ENCODE measurements at places on chromosomes 2 and 18. TPM values are rescaled to one million over a fixed set of nuclear protein-coding genes. Genes with fewer than 3 reads are reported as not detected.

GRCh38 chr18:12092398-12093229 lies 1.0 kb upstream of the ANKRD62 start:
- no peaks in the 10 kb centered on the region for H3K4me1 ChIP-seq
- no peak overlapping the region for H3K27ac ChIP-seq
- H3K27me3 ChIP-seq: no peaks in the 10 kb centered on the region
- H3K4me3 ChIP-seq: no peak overlapping the region
- peak; percentile 21 for DNase-seq

GRCh38 chr2:79100285-79100684 lies 12.5 kb upstream of the REG1B start:
- DNase-seq: no peak
- no peaks in the 10 kb centered on the region for H3K4me1 ChIP-seq
- no peaks in the 10 kb centered on the region for H3K27me3 ChIP-seq
- no peak overlapping the region for H3K4me3 ChIP-seq
- no peak overlapping the region for H3K27ac ChIP-seq

The MDH1B gene
- 1.1 TPM for total RNA-seq

The NCKAP5 gene
- total RNA-seq: 4.6 TPM

The PRKAG3 gene
- total RNA-seq: not detected

The ADRA2B gene
- 2.0 TPM for total RNA-seq

GRCh38 chr2:122651236-122651635 lies 895.8 kb downstream of the TSN start:
- H3K4me1 ChIP-seq: no peaks in the 10 kb centered on the region
- DNase-seq: no peak
- H3K27ac ChIP-seq: no peak overlapping the region
- H3K27me3 ChIP-seq: no peaks in the 10 kb centered on the region

- H3K4me1 ChIP-seq: no peaks in the 10 kb centered on the region
- no peaks in the 10 kb centered on the region for H3K36me3 ChIP-seq
- no peak overlapping the region for H3K4me3 ChIP-seq
Measured at GRCh38 chr18:57970356-57971095, 73.5 kb upstream of the NEDD4L start.

DNA sequence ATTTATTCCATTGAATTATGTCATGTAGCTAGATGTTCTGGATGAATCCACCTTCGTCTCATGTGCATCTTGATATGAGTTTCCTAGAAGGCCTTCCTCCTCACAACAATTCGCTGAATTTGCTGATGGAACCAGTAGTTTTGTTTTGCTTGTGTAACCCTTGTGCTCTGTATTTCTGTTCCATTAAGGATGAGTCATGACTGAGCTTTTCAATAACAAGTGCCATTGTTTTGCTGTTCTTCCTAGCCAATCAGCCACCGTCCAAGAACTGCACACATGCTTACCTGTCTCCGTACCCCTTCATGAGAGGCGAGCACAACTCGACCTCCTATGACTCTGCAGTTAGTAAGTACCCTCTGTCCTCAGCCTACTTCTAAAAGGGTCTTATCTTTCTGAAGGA lies 2.3 kb downstream of the TMEM182 start:
- no peak for DNase-seq
- no peaks in the 10 kb centered on the region for H3K27me3 ChIP-seq
- peak overlapping the region; percentile 39 for H3K4me3 ChIP-seq
- peaks cover 7% of the 10 kb centered on the region for H3K4me1 ChIP-seq
- peak overlapping the region; percentile 76 for H3K27ac ChIP-seq

- H3K4me1 ChIP-seq: peaks cover 32% of the 10 kb centered on the region
- no peak overlapping the region for H3K4me3 ChIP-seq
- no peak overlapping the region for H3K27ac ChIP-seq
- no peak for DNase-seq
- H3K36me3 ChIP-seq: peaks cover 30% of the 10 kb centered on the region
Measured at GRCh38 chr2:239155806-239156480, 244.9 kb downstream of the HDAC4 start.

DNA sequence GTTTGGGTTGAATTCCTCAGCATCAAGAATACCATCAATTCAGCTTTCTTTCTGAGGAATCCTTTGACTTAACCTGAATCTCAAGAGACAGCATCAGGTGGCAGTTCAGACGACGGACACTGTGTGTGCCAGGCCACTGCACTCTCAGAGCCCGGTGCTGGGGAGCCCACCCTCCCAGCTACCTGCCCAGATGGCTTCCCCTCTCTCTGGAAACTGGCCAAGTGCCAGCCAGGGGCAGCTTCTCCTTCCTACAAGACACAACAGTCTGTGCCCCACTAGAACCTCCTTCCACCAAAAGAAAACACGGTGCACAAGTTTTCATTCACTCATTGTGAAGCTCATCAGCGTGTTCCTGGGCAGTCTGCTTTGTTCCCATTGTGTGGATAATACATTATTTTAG lies 28.5 kb downstream of the MAL start:
- H3K4me1 ChIP-seq: no peaks in the 10 kb centered on the region
- no peak for DNase-seq
- no peaks in the 10 kb centered on the region for H3K36me3 ChIP-seq
- H3K27ac ChIP-seq: no peak overlapping the region
- H3K4me3 ChIP-seq: no peak overlapping the region

The CFAP53 gene
- 0.16 TPM for total RNA-seq

The FOXI3 gene
- not detected for total RNA-seq

DNA sequence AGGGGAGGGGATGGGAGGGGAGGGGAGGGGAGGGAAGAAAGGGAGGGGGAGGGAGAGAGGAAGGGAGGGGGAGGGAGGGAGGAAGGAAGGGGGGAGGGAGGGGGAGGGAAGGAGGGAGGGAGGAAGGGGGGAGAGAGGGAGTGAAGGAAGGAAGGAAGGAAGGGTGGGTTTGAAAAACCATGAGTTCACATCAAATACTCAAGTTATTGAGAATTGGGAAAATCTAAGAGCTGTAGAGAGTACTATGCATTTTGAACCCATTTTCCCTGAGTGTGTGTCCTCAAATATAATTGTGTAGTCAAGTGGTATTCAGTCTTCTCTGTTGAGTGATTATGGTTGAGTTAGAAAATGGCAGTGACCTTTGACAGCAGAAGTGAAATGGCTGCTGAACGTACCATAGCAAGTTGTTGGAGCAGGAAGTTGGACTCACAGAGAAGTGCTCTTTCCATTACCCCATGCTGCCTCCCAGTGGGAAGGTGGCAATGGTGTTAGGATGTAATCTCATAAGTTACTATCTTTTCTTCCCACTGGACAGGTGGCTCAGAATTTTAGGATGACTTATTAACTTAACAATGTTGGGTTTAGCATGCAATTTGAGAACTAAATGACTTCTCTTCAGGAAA lies 214.6 kb downstream of the SETBP1 start:
- no peak overlapping the region for H3K27ac ChIP-seq
- no peak overlapping the region for H3K4me3 ChIP-seq
- H3K27me3 ChIP-seq: no peaks in the 10 kb centered on the region
- peak; percentile 18 for DNase-seq

The ACSL3 gene
- total RNA-seq: 51.2 TPM

DNA sequence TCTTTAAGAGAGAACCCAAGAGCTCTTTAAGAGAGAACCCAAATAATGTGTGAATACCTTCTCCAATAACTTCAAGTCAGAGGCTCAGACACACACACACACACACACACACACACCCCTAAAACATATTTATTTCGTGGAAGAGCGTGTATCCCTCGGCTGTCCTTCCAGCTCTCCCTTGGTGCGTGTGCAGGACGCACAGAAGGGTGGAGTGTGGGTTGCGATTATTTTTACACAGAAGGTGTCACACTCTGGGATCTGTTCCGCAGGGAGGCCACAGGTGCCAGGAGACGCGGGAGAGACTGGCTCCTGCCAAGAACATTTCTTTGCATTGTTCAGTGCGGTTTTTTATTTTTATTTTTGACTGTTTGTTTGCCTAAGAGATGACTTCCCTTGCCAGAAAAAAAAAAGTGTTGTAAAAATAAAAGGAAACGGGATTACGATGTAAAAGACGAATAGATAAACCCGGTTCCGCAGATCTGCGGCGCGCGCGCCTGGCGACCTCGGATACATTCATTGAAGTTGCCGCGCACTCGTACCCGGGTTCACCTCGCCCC lies 47.3 kb upstream of the ATP6V1B1 start:
- H3K27me3 ChIP-seq: peaks cover 17% of the 10 kb centered on the region
- no peaks in the 10 kb centered on the region for H3K36me3 ChIP-seq
- H3K27ac ChIP-seq: no peak overlapping the region
- peak overlapping the region; percentile 38 for H3K4me3 ChIP-seq

The CRYGD gene
- total RNA-seq: not detected

The EFHD1 gene
- total RNA-seq: 20.8 TPM

The BUB1 gene
- total RNA-seq: 0.12 TPM

DNA sequence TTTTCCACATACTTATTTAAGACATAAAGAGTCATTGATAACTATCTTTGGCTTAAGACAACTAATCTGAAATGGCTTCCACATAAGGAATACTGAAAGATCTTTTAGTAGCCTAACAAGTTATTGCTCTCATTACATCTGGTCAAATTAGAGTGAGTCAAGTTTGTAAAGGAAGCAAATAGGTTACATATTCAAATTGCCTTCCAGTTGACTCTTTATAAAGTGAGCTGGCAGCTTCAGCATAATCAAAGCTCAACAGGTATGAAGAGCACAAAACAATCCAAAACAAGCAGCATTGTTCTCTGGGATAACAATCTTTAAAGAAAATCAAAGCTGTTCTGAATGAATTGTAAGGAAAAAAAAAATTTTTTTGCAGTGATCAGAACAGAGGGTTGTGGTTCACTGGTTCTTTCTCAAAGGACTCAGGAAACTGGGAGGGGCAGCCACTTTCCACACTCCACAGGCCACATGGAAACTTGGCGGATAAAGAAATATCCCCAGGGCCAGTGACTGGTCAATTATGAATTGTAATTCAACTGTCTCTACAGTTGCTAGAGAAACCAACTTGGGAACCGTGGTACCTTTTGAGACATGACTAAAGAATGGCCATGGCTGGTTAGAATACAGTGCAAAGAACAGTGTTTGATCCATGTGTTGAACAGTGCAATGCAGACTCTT lies 369.3 kb upstream of the KCNH7 start:
- H3K4me1 ChIP-seq: no peaks in the 10 kb centered on the region
- no peaks in the 10 kb centered on the region for H3K36me3 ChIP-seq
- no peaks in the 10 kb centered on the region for H3K27me3 ChIP-seq
- DNase-seq: no peak
- no peak overlapping the region for H3K4me3 ChIP-seq

- no peak overlapping the region for H3K4me3 ChIP-seq
- H3K27me3 ChIP-seq: no peaks in the 10 kb centered on the region
- DNase-seq: peak; percentile 75
- peaks cover 49% of the 10 kb centered on the region for H3K4me1 ChIP-seq
- no peaks in the 10 kb centered on the region for H3K36me3 ChIP-seq
Measured at GRCh38 chr18:36468161-36468560, 170.6 kb downstream of the FHOD3 start.

- H3K4me1 ChIP-seq: no peaks in the 10 kb centered on the region
- no peak overlapping the region for H3K4me3 ChIP-seq
- no peak for DNase-seq
- H3K27me3 ChIP-seq: no peaks in the 10 kb centered on the region
- H3K36me3 ChIP-seq: no peaks in the 10 kb centered on the region
Measured at GRCh38 chr2:95291222-95291621, 5.9 kb upstream of the KCNIP3 start.

DNA sequence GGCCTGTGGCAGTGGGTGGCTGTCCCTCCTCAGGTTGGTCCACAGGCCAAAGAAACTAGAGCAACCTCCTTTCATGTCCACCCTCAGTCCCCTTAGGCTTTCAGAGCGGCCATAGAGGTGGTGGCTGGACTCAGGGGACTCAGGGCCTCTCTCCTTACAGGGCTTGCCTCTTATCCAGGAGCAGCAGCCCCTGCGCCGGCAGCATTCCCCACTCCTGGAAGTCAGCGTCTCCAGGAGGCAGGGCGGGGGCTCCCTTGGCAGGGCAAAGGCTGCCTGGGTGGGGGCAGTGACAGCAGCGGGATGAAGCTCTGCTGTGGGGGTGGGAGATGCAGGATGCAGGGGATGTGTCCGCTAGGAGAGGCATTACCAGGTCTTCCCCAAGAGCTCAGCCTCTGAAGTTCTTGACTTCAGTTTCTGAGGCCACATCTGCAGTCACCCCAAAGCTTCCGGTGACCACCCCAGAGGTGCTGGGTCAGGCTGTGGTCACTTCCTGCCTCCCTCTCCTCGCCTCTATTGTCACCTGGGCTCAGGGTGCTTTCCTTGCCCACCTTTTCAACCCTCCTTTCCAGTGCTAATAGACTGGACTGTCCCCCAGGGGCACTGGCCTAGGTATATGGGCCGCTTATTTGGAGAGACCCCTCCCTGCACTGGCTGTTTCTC lies 8.6 kb upstream of the GPR55 start:
- H3K27me3 ChIP-seq: no peaks in the 10 kb centered on the region
- no peaks in the 10 kb centered on the region for H3K36me3 ChIP-seq
- peaks cover 21% of the 10 kb centered on the region for H3K4me1 ChIP-seq
- no peak for DNase-seq

The DSG4 gene
- not detected for total RNA-seq

GRCh38 chr2:197322724-197323720 lies 12.4 kb upstream of the ANKRD44 start:
- no peak overlapping the region for H3K4me3 ChIP-seq
- H3K4me1 ChIP-seq: peaks cover 12% of the 10 kb centered on the region
- no peak overlapping the region for H3K27ac ChIP-seq
- no peaks in the 10 kb centered on the region for H3K36me3 ChIP-seq
- no peaks in the 10 kb centered on the region for H3K27me3 ChIP-seq

The C2orf92 gene
- 3.9 TPM for total RNA-seq

DNA sequence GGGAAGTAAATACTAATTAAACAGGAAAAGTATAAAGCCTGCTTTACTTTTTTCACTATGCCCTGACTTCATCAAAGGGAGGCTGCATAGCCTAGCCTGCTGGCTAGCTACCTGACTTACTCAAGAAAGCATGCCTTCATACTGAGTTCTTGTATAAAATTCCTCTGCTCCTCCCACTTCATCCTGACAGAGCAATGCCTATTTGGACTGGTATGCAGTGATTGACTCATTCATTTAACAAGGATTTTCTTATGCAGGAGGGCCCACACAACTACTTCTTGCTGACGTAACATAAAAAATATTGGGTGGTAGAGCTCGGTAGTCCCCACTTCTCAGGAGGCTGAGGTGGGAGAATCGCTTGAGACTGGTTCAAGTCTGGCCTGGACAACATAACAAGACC lies 70.5 kb downstream of the PRPF40A start:
- H3K27me3 ChIP-seq: no peaks in the 10 kb centered on the region
- H3K4me1 ChIP-seq: peaks cover 9% of the 10 kb centered on the region
- H3K36me3 ChIP-seq: peaks cover 22% of the 10 kb centered on the region
- no peak overlapping the region for H3K4me3 ChIP-seq
- no peak overlapping the region for H3K27ac ChIP-seq

The CKAP2L gene
- 1.8 TPM for total RNA-seq

DNA sequence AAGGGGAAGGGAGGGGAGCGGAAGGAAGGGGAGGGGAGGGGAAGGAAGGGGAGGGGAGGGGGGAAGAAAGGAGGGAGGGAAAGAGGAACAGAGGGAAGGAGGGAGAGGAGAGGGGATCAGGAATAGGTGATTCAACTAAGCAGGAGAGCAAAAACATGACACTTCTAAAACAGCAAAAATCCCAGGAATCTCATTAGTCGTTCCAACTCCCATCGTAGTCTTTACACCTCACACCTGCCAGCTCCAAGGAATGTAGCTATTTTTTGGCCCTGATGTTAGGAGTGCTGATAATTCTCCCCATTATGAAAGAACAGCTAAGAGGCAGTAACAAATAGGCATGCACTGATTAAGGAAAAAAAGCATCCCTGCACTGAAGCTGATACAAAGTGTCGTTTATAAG lies 709.9 kb upstream of the PKDCC start:
- H3K4me1 ChIP-seq: no peaks in the 10 kb centered on the region
- H3K27me3 ChIP-seq: no peaks in the 10 kb centered on the region
- no peak overlapping the region for H3K4me3 ChIP-seq
- no peak for DNase-seq
- no peaks in the 10 kb centered on the region for H3K36me3 ChIP-seq
